Fibroblast of skin of abdomen (primary cell): ENCODE measurements at places on chromosomes 3 and 15.
A peak's percentile ranks its signal among the peaks of the same experiment; 100 is the strongest.

GRCh38 chr3:148718982-148719862, 21.5 kb downstream of the AGTR1 start:
- no peak for DNase-seq

- no peak for DNase-seq
Observed at GRCh38 chr15:95869920-95870319, 460.6 kb upstream of the NR2F2 start.

- DNase-seq: peak; percentile 73
Observed at GRCh38 chr3:4712109-4712508, 219.0 kb downstream of the ITPR1 start.

GRCh38 chr15:33198541-33198940, 4.0 kb upstream of the FMN1 start:
- no peak for DNase-seq

DNA sequence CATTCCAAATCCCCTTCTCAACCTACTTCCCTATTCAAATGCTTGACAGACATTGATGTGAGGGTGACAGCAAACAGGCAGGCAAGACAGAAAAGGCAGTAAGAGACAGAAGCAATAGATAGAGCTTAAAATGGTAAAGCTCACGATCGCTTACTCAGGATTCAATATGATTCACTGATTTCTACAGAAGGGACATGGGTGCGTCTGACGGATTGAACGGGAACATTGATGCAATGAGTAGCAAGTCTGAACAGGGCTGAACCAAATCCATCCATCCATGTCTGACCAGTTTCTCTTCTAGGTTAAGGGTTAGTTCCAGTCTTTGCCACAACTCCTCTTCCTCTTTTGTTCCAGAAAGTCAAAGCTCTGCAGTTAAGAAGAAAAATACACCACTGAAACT, 35.1 kb downstream of the P2RY1 start:
- DNase-seq: no peak

- no peak for DNase-seq
Observed at GRCh38 chr3:69226071-69226470, 103.7 kb upstream of the LMOD3 start.

- DNase-seq: no peak
Observed at GRCh38 chr15:99282121-99282520, 30.8 kb downstream of the LRRC28 start.

- peak; percentile 83 for DNase-seq
Observed at GRCh38 chr15:32669896-32670611, 28.5 kb downstream of the SCG5 start.

DNA sequence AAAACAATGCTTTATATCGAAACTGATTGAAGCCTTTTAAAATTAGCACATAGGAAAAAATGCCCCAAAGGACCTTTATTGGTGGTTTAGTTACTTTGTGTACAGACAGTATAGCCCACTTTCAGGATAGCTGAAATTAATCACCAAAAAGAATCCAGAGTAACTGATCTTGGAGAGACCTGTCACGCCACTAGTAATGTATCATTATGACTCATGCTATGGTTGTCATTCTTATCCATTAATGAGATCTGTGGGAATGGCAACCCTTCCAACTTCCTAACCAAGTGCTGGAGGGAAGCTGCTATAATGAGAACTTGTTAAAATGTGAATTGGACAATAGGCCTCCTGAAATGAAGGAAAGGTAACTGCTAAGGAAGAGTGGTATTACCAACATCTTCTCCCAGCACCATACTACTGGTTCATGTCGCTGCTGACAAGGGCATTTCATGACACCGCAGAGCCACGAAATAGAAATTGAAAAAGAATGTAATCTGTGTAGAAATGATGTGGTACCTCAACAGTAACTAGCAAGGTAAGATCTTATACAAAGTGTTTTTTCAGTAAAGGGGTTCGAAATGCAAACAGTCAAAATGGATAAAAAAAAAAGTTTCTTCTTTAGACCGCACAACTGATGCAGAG, 7.1 kb upstream of the EMC4 start:
- peak; percentile 74 for DNase-seq

DNA sequence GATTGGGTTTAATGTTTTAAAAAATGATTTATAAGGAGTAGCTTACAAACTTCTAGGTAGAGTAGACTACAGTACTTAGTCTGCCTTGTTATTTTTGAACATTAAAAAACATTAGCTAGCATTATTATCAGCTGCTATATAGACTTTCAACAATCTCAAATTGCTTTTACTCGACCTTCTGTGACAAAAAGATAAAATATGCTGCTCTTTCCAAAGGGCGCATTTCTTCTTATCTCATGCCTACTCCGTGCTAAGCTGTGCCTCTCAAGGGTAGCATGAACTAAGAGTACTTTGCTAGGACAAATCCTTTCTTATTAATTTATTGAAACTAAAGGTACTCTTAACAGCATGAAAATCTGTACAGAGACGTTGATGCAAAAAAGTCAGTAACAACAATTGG, 71.3 kb downstream of the SPRED1 start:
- DNase-seq: no peak

DNA sequence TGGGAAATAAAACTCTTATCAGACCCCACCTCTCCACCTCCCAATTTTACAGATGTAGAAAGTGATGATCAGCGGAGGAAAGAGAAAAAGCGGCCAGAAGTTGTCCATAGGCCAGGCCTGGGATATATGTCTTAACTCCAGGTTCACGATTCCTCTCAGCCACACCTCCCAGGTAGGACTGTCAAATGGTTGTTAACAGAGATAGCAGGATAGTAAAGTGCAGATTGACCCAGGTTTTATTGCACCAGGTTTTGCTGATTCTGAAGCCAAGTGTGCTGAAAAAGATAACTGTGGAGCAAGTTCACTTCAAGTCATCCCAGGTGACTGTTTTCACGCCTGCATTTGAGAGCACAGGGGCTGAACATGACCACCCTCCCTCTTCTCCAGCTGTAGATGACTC, 36.1 kb downstream of the LSM3 start:
- no peak for DNase-seq

DNA sequence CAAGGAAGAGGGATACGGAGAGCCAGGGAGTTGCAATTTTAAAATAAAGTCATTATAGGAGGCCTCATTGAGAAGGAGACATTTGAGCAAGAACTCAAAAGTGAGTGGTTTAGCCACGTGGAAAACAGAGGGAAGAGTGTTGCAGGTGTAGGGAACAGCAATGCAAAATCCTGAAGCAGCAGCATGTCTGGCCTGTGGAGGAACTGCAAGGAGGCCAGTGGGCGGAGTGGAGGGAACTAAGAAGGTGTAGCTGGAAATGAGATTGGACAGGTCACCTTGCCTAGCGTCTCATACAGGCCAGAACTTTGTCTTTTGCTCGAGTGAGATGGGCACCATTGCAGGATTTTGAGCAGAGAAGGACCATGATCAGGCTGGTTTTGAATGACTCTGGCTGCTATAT, 34.9 kb downstream of the SAXO2 start:
- DNase-seq: no peak

DNA sequence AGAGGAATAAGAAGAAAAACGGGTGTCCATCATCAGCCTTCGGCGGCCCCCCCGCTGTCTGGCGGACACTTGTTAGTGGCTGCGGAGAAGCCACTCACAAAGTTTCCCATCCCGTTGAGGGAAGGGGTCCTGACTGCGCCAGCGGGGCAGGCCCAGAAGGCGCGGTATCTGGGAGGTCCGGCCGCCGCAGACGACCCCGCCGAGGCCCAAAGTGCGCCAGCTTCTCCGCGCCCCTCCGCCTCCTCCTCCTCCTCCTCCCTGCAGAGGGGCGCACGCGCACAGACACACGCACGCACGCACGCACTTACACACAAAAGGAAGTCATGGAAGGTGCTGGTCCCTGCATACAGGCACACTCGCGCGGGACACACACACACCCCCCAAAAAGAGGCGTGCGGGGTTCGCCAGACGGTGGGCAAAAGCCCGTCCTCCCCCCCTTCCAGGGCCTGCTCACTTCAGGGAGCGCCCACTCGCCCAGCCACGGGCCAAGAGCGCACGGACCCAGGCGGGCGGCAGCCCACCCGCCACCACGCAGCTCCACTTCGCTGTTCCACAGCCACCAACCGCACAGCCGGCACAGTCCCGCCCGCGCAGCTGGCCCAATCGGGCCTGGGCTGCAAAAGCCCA, 18.0 kb downstream of the ZNF148 start:
- DNase-seq: peak; percentile 42

DNA sequence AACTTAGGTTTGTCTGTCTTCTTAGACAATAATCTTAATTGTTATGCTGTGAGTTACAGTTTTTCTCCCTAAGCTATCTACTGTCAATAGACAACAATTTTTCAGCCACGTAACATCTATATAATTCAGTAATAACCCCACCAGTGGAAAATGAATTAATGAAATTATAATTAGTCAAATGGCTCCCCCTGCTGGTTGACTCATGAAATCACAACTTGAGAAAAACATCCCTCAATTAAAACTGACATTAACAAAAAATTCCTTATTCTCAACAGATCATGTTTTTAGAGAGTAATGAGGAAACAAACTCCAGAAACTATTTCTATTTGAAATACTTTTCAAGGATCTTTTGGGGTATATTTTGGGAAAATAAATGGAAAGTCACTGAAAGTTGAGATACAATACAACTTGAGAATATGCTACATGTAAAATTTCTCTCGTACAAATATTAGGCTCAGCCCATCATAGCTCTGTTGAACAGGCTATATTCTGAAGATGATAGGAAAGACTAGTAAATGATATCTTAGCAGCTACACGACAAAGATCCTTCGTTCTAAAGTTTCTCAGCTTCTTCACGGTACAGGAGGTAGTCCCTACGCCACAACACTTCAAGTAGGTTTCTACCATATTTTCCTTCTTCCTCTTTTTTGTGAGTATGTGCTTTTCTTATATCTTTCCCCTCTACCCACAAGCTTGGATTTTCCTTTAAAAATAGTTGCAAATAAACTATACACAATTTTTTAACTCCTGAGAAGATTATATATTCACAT, 20.7 kb downstream of the PPP1R2 start:
- DNase-seq: peak; percentile 23

- no peak for DNase-seq
Observed at GRCh38 chr3:185559706-185560090, 7.3 kb upstream of the LIPH start.

- DNase-seq: no peak
Observed at GRCh38 chr15:81520480-81520879, 146.5 kb upstream of the TMC3 start.

GRCh38 chr3:94693997-94694640, 631.3 kb downstream of the NSUN3 start:
- no peak for DNase-seq

DNA sequence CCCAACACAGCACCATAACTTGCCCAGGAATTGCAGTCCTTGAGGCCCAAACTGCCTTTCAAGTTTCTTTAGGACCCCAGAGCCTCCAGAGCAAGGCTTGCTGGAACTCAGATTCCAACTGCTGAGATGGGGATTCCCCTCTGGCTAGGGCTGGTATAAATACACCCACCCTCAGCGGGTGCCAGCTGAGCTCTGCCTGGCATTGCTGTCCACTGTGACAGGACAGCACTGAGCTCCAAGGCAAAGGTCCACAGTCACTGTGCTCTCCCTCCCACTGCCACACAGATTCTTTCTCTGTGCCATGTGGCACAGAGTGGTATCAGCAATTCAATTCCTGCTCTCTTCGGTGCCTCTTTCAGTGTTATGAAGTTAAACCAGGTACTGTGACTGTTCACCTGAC, 304.2 kb upstream of the LMCD1 start:
- no peak for DNase-seq

GRCh38 chr15:47570881-47571640, 146.2 kb upstream of the SEMA6D start:
- DNase-seq: peak; percentile 30

DNA sequence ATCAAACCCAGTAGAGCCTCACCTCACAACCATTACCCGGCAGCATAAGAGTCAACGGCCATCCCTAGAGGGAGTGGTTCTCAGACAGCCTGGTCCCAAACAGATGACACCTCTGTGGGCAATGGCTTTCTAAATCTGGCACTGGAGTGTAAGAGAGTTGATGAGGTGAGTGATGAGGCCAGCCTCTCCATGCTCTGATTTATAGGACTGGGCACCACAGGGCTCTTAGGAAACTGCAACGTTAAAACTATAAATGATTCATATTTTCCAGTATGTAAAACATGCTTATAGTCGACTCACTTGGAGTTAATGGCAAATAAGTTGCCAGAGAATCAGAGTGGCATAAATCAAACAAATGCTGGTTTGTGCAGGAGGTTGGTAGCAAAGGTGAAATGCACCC, 187.7 kb downstream of the GREM1 start:
- DNase-seq: peak; percentile 69

- DNase-seq: no peak
Observed at GRCh38 chr15:101609742-101610610, 42.2 kb downstream of the TM2D3 start.

GRCh38 chr3:14480207-14481017, 59.7 kb downstream of the GRIP2 start:
- peak; percentile 38 for DNase-seq

DNA sequence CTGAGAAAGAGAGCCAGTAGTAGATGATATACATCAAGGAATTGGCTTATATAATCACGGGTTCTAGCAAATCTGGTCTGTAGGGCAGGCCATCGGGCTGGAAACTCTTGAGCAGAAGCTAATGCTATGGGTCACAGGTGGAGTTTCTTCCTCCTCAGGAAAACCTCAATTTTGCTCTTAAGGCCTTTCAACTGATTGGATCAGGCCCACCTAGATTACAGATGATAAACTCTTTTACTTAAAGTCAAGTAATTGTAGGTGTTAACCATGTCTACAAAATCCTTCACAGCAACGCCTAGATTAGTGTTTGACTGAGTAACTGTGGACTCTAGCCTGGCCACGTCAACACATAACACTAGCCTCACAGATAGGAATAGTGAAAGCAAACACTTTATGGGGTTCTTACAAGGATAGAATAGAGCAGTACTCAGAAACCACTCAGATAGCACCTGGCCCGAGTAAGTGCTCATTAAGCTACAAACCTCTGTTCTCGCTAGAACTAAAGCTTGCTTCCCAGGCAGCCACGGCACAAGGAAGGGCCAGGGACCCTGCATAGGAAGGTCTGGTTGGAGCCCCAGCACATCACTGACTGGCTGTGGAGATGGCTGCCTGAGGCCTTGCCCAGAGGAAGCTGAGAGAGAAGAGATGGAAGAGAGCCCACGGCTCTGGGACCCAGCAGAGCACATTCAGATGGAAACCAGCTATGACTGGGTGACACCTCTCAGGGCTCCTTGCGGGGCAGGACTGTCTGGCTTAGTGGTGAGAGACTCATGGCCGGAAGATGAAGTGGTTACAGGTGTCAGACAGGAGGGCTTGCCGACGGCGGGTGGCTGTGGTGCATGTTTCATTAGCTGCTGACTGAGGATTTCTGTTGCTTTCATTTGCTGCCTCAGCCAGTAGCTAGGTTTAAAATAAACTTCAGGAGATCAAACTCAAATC, 202.5 kb upstream of the TLE3 start:
- no peak for DNase-seq

- DNase-seq: no peak
Observed at GRCh38 chr3:170098753-170099152, 61.0 kb downstream of the GPR160 start.

DNA sequence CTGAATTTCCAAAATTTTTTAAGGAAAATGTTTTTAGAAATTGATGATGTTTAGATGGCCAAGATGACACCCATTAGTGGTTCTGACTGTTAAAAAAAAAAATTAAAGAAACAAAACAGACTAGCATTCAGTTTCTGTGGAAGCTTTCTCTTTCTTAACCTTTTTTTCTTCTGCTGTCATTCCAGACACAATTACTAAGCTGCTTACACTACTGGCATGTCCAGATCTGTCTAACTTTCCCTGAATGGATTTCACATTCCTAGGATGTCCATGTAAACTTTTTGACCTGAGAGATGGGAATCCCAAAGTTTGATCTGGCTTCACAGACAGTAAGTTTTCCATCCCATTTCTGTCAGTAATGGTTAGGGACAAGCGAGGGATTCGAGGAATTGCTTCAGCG, 10.3 kb upstream of the MTMR10 start:
- DNase-seq: no peak
